ENCODE measurements at places on chromosomes 7 and 10.
A peak's percentile ranks its signal among the peaks of the same experiment; 100 is the strongest.

GRCh38 chr10:17213646-17214349 lies 12.3 kb upstream of the TRDMT1 start:
- DNase-seq = no peak

GRCh38 chr7:29300026-29300480 lies 105.5 kb downstream of the CHN2 start:
- no peak for DNase-seq

GRCh38 chr10:24908793-24909423 lies 43.5 kb downstream of the PRTFDC1 start:
- no peak for DNase-seq

DNA sequence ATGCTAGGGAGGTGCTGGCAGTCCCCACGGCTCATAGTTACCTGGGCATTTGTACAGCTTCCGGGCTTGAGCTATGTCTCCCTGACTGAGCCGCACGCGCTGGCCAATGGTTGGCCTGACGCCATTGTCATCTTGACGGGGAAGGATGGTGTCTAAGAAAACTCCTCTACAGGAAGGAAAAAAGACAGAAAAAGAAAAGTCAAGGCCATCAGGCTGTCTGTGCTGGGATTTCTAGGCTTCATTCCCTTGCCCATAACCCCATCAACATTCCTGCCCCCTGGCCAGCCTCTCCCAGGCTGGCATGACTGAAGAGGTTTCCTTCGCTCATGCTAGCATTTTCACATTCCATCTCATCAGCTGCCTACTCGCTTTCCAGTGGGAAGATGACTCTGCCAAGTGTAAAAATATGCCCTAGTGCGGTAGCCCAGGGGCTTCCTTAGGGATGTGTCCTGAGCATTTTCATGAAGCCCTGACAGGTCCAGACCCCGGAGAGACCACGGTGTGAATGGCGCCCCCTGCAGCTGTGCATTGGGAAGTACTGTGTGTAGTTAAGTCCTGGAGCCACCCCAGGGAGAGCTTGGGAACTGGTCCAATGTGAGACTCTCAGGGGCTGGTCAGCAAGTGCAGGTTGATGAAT lies 54.5 kb upstream of the OPALIN start:
- DNase-seq = no peak

- no peak for DNase-seq
These were observed 23.4 kb upstream of the BNIP3 start for GRCh38 chr10:132005147-132005546.

- no peak for DNase-seq
These were observed 19.8 kb downstream of the CCNY start for GRCh38 chr10:35355971-35356724.

GRCh38 chr10:23820792-23821191 lies 381.9 kb downstream of the OTUD1 start:
- DNase-seq = no peak

DNA sequence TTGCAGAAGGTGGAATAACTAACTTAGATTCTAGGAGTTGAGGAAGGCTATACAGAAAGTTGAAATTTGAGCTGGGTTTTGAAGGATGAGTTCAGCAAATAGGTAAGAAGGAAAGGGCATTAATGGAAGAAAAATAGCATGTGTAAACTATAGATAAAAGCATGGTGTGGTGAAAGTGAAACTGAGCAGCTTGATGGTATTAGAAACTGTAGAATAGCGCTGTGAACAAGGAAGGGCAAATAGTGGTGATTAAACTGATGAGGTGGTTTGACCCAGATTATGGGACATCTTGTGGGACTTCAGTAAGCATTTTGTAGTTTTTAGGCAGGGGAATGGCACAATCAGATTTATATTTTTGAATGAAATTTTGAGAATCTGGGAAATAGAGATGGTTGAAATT lies 90.5 kb downstream of the EXOC6 start:
- no peak for DNase-seq

DNA sequence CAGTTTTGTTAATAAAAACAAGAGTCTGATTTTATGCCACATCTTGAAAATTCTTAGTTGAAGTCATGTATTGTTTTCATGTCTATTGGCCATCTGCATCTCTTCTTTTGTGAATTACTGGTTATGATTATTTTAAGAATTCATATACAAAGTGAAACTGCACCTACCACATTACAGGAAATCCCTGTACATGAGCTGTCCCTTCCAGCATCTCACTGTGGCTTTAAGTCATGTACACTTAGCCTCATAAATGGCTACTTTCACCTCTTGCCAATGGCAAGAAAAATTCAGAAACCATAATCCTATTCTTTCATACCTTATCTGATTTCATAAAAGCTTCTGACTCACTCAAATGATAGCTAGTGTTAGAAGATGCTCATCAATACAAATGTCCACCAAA lies 48.6 kb downstream of the CRTAC1 start:
- no peak for DNase-seq

GRCh38 chr10:23521735-23522134 lies 82.9 kb downstream of the OTUD1 start:
- DNase-seq = no peak

DNA sequence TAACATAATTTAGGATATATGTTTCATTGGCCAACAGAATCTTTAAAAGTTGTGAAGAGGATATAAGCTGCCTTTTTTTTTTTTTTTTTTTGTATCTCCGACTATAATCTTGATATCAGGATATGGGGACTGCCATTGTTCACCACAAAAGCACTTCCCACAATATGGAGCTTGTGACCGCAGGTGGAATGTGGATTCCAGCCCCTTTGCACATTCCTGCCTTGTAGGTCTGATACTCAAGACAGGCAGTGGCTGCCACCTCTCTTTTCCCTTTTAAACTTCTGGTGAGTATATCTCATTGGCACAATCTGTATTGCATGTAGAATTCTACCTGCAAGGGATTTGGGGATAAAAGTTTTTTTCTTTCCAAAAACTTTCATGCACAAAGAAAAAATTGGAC lies 272.7 kb upstream of the VWC2 start:
- no peak for DNase-seq

GRCh38 chr7:20238754-20239324 lies 21.7 kb upstream of the MACC1 start:
- no peak for DNase-seq

DNA sequence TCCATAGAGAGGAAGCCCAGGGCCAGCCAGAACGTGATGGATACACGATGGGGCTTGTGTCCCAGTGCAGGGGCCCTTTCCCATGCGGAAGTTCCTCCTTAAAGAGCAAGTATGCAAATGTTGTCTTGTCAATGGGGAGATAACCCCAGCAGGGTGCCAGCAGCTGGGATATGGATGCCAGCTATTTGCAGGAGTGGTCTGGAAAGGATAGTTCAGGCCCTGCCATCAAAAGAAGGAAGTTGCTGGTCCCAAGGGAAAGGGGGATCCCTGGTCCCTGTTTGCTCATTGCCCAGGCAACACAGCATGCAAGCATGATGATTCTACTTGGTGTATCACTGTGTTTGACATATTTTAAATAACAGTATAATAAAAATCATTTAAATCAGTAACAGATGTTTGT lies 73.1 kb upstream of the HECW1 start:
- DNase-seq = peak; percentile 15

DNA sequence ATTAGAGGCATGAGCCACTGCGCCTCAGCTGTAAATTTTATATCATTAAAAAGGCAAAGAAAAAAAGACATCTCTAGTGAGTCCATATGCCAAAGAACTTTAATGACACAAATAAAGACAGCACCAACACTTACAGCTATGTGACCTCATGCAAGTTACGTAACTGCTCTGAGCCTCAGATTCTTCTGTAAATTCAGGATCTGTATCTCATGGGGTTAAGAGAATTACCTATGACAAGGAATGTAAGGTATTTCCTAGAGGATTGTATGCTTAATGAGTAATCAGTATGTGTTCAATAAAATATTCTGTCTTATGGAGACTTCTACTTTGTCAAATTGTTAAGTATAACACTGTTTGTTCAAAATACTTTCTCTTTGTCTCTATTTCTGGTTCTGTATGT lies 274.0 kb upstream of the GLI3 start:
- no peak for DNase-seq

All from brain pericyte (primary cell).